Left kidney (tissue), 8 donors: ENCODE measurements at places on chromosomes 5 and 9. TPM values are rescaled to one million over a fixed set of nuclear protein-coding genes. Genes with fewer than 3 reads are reported as not detected.

The PNPLA7 gene
- polyA plus RNA-seq: 3.7 TPM

- no peak for DNase-seq
These were observed 35.7 kb upstream of the TXN start for GRCh38 chr9:110291921-110292557.

The ZFP2 gene
- polyA plus RNA-seq: 9.9 TPM

DNA sequence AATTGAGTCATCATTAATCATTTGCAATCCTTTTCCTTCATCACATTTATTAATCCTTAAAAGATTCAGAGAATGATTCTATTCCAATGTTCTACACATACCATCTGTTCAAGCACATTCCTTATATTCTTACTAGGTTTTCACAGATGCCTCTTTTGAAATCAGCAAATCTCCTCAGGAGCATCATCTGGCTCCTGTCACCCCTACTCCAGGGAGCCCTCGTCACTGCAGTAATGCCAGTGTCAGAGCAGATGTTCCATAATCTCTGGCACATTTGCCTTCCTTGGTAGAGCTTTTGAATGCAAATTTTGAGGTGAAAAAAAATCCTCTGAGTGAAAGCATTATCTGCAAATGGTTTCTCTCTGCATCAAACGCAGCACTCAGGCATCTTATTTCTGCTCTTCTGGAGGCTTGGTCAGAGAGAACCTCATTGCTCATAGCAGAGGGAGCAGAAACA lies 7.6 kb upstream of the KCNV2 start:
- no peak for DNase-seq
